GM23248 (cell line): ENCODE measurements at places on chromosomes 1 and 21. TPM values are rescaled to one million over a fixed set of nuclear protein-coding genes. Genes with fewer than 3 reads are reported as not detected.

GRCh38 chr21:43193088-43193650 is 24.4 kb downstream of the CRYAA start:
- no peaks in the 10 kb centered on the region for H3K36me3 ChIP-seq
- H3K4me3 ChIP-seq, result no peak overlapping the region
- no peak for DNase-seq
- H3K4me1 ChIP-seq, result peaks cover 9% of the 10 kb centered on the region; the same call in 1 of the 2 replicates

DNA sequence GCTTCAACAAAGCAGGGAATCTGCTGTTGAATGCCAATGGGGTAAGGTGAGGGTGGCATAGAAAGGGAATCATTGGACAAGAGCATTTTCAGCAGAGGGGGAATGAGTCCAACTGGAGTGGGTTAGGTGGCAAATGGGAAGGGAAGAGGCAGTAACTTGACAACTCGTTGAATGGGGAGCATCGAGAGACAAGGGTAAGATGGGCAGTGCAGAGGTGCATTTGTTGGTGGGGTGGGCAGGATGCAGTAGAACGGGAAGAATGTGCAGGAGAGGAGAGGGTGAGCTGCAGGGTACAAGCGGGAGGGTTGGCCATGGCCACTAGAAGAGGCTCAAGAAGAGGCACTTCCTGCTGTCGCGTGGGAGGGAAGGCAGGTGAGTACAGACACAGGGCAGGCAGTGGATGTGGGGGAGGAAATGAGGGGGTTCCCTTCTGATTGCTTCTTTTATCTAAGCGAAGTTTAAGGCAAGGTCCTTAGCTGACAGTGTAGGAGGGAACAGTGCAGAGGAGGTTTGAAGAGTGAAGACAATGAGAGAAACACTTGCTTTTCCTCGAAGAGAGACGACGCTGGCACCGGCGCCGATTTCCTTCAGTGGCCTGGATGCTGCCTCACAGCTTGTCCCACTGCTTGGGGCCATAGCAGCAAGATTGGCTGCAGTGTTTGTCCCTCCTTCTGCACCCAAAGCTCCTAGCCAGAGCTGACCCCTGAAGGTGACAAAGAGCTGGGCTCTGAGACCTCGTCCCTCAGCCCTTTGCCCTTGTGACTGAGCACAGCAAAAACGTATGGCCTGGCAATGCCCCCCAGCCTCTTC is 3.2 kb upstream of the IKBKE start:
- no peak overlapping the region for H3K27ac ChIP-seq
- H3K4me1 ChIP-seq, result peaks cover 32% of the 10 kb centered on the region
- no peak overlapping the region for H3K4me3 ChIP-seq
- H3K36me3 ChIP-seq, result peaks cover 7% of the 10 kb centered on the region

DNA sequence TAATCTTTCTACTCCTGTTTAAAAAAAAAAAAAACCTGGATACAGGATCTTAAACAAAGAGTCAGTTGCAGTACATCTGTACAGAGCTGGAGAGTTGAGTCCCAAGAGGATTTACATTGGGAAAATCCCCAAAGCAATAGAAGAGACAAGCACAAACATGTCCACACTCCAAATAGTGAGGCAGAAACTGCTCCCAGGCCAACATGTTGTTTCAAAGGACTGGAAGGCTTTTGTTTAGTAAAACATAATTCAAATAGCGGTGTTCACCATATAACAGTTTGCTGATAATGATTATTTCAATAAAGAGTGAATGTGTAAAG is 425.4 kb downstream of the ADGRL2 start:
- H3K27ac ChIP-seq, result no peak overlapping the region
- no peaks in the 10 kb centered on the region for H3K36me3 ChIP-seq
- H3K4me3 ChIP-seq, result no peak overlapping the region

Gene FCRL2
- not detected in 2 replicates for total RNA-seq

DNA sequence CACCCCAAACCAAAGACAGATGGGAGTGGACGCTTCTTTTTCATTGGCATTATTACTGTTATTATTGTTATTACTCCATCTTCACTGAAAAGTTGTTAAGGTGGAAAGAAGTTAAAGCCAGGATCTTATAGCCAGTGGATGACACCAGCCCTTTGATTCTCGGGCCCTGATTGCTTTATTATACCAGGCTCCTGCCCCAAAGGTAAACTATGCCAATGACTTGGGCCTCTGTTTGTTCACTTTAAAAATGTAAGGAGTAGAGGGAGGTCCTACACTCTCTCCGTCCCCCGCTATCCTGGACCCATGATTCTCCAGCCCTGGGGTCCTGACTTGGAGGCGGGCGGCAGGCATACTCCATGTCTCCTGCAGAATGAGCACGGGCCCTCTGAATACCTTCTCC is 106.8 kb downstream of the TOMM20 start:
- H3K27me3 ChIP-seq, result no peaks in the 10 kb centered on the region
- no peak overlapping the region for H3K27ac ChIP-seq
- no peak overlapping the region for H3K4me3 ChIP-seq
- no peaks in the 10 kb centered on the region for H3K36me3 ChIP-seq
- peaks cover 26% of the 10 kb centered on the region for H3K4me1 ChIP-seq
- DNase-seq, result no peak

Gene IVL
- 0.76 and 1.1 TPM in 2 replicates for total RNA-seq

DNA sequence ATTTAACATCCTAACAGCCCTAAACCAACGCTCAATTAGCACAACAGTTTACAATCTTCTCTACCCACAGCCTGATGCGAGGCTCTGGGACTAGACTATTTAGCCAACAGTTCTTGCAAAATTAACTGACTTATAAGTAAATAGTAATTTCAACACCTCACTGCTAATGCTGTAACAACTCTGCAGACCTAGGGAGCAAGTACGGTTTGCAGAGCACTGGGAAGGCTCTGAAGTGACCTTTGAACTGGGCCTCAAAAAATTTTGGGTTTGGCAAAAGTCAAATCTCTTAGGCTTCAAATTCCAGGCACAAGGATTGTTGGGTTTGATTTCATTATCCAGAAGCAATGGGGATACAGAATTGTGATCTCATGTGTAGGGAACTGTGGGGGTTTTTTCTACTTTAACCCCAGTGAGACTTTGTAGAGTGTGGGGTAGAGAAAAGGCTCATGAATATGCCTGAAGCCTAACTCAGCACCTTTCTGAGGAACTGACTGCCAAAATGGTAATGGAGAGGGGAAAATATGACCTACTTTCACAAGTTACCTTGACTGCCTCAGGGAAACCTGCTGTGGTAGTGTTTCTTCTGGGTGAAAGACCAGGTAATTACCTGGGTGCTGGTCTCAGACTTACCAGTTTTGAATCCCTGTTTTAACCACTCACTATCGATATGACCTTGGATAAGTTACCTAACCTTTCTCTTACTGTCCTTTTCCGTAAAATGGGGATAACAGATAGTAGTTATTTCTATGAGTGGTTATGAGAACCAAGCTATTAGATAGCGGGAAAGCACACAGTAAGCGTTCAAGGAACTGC is 889 bp upstream of the TXLNA start:
- peak overlapping the region; percentile 92 for H3K4me3 ChIP-seq
- H3K27me3 ChIP-seq, result no peaks in the 10 kb centered on the region
- H3K36me3 ChIP-seq, result peaks cover 11% of the 10 kb centered on the region; the same call in 1 of the 2 replicates
- peaks cover 19% of the 10 kb centered on the region for H3K4me1 ChIP-seq

DNA sequence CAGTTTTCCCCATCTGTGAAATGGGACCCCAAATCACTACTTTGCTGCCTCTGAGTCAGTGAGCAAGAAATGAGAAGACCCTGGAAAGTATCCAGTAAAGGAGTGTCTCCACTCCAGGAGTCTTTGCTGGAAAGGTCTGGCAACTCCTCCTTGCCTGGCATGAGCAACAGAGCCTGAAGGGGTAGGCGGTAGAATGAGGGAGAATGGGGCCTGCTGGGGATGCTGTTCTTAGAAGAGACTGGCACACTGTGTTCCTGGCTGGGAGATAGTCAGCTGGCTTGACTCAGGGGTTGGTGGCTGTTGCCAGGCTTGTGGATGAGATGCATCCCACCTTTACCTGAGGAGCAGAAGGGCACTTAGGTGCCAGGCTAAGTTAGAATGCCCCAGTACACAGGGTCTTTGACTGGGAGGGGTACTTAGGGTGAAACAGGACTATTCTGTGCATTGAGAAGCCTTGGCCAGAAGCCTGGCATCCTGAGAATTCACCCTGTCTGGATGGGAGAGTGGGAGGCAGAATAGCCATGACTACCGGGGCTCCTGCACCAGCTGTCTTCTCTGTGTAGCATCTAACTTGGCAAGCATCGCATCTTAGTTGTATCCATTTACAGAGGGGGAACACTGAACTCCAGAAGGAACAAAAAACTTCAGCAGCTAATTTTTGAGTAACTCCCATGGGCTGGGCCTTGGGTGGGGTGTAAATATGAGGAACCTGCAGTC is 2.5 kb downstream of the MFSD2A start:
- H3K27me3 ChIP-seq, result no peaks in the 10 kb centered on the region
- peak; percentile 50 for DNase-seq
- H3K27ac ChIP-seq, result no peak overlapping the region
- H3K4me3 ChIP-seq, result no peak overlapping the region
- H3K36me3 ChIP-seq, result no peaks in the 10 kb centered on the region

Gene PRAMEF1
- not detected in 2 replicates for total RNA-seq

DNA sequence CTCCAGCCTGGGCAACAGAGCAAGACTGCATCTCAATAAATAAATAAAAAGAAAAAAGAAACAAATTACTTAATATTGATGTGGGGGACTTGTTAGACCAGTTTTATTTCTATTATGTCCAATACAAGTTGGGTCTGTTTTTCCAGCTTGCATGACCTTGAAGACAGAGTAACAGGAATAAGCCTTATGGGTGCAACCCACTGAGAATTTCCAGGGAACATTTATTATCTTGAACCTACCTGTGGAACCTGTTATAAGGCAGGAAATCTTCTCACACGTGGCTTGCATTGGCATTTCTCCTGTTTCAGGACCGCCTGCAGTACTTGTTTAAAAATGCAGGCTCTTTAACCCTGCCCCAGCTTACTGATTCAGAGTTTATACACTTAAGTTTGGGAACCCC is 64.0 kb downstream of the ZBTB17 start:
- peaks cover 45% of the 10 kb centered on the region for H3K36me3 ChIP-seq
- H3K4me3 ChIP-seq, result no peak overlapping the region
- H3K27ac ChIP-seq, result no peak overlapping the region
- H3K27me3 ChIP-seq, result no peaks in the 10 kb centered on the region

GRCh38 chr21:20662514-20662913 is 335.7 kb upstream of the NCAM2 start:
- DNase-seq, result no peak
- H3K27me3 ChIP-seq, result no peaks in the 10 kb centered on the region
- no peak overlapping the region for H3K4me3 ChIP-seq
- H3K27ac ChIP-seq, result no peak overlapping the region

Gene LCE3E
- not detected in 2 replicates for total RNA-seq

DNA sequence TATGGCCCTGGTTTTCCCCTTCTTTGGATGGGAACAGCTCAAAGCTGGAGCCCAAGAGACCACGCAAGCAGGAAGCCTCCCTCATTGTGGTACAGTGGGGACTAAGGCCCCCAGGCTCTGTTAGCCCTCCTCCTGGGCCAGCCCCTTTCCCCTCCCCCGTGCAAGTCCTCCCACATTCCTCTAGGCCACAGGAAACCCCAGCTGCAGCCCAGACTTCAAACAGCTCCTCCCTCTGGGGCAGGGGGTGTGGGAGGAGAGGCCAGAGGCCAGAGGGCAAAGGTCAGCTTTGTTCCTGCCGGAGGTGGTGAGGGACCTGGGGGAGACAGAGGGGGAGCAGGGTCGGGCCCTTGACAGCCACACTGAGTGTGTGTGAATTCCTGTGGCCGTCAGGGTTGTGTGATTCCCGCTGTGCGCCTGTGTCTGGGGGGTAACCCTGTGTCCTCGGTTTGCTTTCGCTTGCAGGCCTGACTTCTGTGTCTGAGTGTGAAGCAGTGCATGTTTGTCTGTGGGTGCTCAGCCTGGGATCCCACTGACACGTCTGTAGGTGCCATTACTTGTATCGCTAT is 3.4 kb upstream of the AHDC1 start:
- H3K27ac ChIP-seq, result no peak overlapping the region
- no peaks in the 10 kb centered on the region for H3K36me3 ChIP-seq
- H3K4me3 ChIP-seq, result no peak overlapping the region
- no peak for DNase-seq

DNA sequence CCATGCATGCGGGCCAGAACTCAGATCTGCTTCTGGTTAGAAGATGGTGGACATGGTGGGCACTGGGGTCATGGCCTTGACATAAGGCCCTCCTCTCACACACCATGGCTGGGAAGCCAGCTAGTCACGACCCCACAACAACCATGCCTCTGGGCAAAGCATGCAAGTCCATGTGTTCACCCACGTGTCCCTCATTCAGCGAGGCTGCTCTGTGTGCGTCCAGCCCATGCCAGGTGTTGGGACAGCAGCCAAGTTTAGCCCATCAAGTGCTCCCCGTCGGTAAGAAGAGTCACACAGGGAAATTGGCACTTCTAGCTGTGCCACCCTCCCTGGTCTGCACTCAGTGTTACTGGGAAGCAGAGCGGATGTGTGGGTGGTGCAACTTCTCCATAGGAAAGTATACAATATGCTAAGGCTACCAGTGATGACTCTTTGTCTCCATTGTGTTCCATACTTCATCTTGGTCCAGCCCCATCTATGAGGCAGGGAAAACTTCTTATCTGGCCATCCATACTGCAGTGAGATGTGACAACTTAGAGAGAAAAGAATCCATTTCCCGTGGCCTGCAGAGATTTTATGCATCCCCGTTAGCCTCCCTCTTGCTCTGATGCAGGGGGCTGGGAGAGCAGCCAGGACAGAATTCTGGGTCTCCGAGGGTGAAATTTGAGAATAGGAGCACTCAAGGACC is 198.0 kb downstream of the GRIK3 start:
- H3K27ac ChIP-seq, result no peak overlapping the region
- no peaks in the 10 kb centered on the region for H3K36me3 ChIP-seq
- no peaks in the 10 kb centered on the region for H3K4me1 ChIP-seq
- no peaks in the 10 kb centered on the region for H3K27me3 ChIP-seq
- no peak overlapping the region for H3K4me3 ChIP-seq

Gene LCK
- total RNA-seq, result not detected in 2 replicates

DNA sequence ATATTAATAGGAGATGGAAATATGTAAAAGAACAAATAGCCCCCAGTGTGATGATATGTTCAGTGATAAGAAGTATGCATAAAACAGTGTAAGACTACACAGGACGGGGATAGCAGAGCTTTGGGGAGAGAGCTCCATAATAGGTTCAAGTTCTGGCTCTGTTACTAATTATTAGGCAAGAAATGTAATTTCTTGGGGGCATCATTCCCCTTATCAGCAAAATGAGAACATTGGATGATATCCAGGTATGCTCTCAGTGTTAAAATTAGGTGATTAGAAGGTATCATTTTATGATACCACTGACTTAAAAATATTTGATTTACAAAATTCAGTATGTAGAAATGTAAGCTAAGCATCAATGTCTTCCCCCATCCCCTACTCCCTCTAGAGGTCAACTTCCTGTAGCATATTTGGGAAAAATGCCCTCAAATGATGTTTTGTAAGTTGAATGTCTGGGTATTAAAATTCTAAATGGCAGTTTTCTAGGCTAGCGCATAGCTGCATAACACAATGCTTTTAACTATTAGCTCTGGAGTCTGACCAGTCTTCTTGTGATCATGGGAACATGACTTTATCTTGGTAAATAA is 585.7 kb upstream of the CAMK1G start:
- no peaks in the 10 kb centered on the region for H3K27me3 ChIP-seq
- H3K4me1 ChIP-seq, result no peaks in the 10 kb centered on the region
- no peaks in the 10 kb centered on the region for H3K36me3 ChIP-seq
- DNase-seq, result peak; percentile 47
